ENCODE measurements at places on chromosomes 16 and 17.

GRCh38 chr17:2821868-2822267 lies 25.6 kb downstream of the RAP1GAP2 start:
- DNase-seq = no peak

DNA sequence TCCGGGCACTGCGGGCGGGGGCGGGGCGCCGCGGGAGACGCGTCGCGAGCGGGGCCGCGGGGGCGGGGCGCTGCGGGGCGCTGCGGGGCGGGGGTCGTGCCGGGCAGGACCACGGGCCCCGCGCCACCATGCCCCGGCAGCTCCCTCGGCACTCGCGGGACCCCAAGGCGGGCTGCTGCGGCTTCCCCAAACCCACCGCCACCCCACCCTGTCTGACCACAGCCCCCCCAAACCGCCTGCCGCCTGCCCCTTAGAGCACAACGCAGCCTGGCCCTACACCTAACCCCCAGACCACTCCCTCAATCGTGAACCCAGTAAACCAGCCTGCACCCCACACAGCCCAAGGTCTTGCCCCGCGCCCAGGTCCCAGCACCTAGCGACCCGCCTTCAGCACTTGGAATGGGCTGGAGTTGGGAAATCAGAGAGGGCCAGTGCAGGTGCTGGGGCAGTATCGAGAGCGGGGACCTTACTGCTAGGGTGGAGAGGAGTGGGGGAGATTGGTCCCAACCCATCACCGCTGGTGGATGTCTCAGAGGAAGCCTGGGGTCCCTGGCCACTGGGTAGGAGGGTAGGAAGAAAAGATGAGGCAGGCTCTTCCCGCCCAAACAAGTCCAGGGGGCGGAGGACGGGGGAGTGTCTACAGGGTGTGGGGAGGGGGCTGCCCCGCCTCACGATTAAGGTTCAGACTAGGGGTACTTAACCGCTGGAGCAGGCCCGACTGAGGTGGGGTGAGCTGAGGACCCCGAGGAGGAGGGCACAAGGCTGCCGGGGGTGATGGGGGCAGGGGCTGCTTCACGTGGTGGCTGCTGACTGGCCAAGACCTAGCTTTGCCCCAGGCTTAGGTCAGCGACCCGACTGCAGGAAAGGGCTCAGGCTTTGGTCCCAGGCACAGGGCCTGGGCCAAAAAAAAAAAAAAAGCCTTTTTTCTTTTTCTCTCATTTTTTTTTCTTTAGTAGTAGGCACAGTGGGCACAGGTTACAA lies 539 bp upstream of the VAMP2 start:
- DNase-seq = no peak

DNA sequence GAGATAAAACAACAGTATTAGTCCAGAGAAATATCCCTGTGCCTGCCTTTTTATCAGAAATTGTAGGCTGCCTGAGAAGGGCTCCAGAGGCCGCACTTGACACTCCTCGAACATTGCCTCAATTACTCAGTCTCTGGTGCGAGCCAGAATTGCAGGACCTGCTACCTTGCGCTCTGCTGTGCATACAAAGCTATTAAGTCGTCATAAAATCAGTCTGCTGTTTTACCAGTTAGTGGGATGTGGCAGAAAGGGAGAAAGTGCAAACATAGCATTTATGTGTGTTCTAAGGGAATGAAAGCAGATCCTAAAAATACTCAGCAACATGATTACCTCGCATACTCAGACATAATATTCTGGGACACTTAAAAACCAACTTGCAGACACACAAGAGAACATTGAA lies 70.6 kb downstream of the TMC6 start:
- no peak for DNase-seq

GRCh38 chr16:59058250-59058649 lies 324.1 kb upstream of the GOT2 start:
- DNase-seq = no peak

DNA sequence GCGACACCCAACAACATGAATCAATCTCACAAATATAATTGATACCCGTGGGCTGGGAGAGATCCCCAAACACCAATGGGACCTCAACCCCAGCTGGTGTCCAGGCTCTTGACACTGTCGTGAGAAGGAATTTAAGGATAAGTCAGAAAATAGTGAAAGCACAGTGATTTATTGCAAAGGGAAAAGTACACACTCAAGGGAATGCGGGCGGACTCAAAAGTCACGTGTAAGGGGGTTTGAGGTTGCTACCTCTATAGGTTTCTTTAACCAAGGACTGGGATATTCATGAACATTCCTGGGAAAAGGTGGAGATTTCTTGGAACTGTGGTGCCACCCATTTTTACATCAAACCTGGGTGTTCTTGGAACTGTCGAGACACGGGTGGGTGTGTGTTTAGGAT lies 6.3 kb upstream of the ZDHHC7 start:
- DNase-seq = no peak

- no peak for DNase-seq
These were observed 2.3 kb downstream of the TEKT5 start for GRCh38 chr16:10692470-10692869.

- DNase-seq = no peak
These were observed 171.5 kb downstream of the IRF8 start for GRCh38 chr16:86070484-86070883.

GRCh38 chr17:75594499-75595283 lies 7.1 kb downstream of the MYO15B start:
- no peak for DNase-seq

DNA sequence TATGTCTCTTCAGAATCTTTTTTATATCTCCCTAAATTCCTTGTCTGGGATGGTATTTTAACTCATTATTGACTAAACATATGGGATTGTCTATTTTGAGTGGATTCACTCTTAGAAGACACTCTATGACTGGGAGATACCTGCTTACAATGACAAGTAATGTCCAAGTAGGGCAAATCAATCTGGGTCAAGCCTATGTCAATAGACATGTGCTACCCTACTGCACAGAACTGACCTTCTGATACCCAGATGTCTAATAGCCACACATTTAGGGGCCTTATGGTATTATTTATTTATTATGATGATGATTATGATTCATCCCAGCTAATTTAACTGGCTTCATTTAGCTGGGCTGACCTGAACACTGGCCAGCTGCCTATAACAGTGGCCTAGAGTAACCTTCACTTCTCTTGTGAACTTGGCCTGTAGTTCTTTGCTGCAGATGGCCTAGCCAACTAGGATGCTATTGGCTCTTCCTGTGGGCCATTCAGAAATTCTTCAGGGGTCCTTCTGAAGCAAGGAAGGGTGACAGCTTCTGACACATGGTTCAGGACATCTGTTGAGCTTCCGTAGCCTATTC lies 138.0 kb downstream of the ANKFN1 start:
- no peak for DNase-seq

- no peak for DNase-seq
These were observed 7.8 kb downstream of the CCDC200 start for GRCh38 chr17:43220511-43221125.

GRCh38 chr17:40314584-40314956 lies 5.6 kb downstream of the RARA start:
- peak; percentile 27 for DNase-seq

DNA sequence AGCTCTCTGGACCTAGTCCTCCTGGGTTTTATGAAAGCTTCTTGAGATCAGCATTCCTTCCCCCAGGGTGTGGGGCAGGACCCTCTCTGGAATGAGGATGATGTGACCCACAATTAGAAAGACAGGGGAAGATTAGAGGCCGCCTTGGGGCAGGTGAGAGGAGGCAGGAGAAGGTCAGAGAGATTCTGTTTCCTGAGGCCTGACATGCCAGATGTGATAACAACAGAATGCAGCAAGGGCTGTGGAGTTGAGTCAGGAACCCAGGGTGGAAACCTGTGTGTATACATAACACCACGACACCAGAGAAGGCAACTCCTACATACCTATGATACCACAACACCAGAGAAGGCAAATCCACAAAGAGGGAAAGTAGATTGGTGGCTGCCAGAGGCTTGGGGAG lies 5.4 kb upstream of the SLC5A10 start:
- no peak for DNase-seq

- DNase-seq = no peak
These were observed 41.5 kb downstream of the KANSL1 start for GRCh38 chr17:46151762-46152161.
